Activated CD4-positive, alpha-beta memory T cell treated with anti-CD3 and anti-CD28 coated beads, Interleukin-2, amount 10 ng/mL, durations not matched to agents 7 days and 5 days (primary cell): ENCODE measurements at places on chromosomes 1 and 21. TPM values are rescaled to one million over a fixed set of nuclear protein-coding genes. Genes with fewer than 3 reads are reported as not detected.

GRCh38 chr1:9785406-9785805, 38.4 kb downstream of the CLSTN1 start:
- DNase-seq, result no peak
- H3K4me1 ChIP-seq, result peaks cover 54% of the 10 kb centered on the region
- no peaks in the 10 kb centered on the region for H3K27me3 ChIP-seq
- peaks cover 12% of the 10 kb centered on the region for H3K36me3 ChIP-seq
- H3K27ac ChIP-seq, result no peak overlapping the region

DNA sequence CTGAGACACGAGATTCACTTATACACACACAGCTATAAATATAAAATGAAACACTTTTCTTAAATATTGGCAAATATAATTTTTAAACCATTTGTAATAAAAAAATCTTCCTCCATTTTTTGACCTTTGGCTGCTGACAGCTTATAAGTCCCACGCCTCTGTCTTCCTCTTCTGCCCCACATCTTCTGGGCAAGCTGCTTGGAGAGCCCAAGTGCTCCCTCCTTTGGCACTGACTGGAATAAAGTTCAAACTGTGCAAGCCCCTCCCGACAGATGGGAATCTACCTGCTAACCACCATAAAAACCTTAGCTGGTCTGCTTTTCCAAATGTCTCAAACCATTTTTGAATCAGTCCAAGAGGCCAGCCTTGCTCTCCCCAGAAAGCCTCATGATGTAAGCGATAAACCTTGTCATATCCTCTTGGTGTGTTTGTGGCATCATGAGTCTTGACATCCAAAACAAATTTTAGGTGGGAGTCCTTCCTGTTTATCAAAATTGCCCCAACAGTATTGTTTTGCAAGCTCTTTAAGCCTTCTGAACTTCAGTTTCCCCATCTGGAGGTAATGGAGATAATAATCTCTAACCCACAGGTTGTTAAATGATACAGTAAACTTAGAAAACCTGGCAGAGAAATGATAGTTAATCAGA, 99.8 kb downstream of the SNX7 start:
- H3K4me1 ChIP-seq, result peaks cover 7% of the 10 kb centered on the region
- no peak overlapping the region for H3K27ac ChIP-seq
- DNase-seq, result no peak
- no peaks in the 10 kb centered on the region for H3K27me3 ChIP-seq
- no peaks in the 10 kb centered on the region for H3K36me3 ChIP-seq
- no peak overlapping the region for H3K4me3 ChIP-seq

DNA sequence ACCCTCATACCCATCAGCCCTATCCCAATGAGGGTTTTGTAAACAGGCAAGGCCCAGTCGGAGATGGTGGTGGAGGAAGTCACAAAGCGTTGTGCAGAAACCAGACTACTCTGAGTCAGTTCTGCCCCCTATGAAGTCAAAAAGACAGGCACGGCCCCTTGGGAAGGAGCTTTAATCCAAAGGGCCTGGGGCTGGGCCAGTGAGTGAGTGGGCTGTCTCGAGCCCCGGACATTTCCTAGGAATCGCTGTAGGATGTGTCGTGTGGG, 442 bp upstream of the AHCYL1 start:
- H3K36me3 ChIP-seq, result peaks cover 15% of the 10 kb centered on the region
- H3K4me1 ChIP-seq, result peaks cover 41% of the 10 kb centered on the region
- H3K4me3 ChIP-seq, result peak overlapping the region; percentile 99
- peak overlapping the region; percentile 84 for H3K27ac ChIP-seq
- DNase-seq, result no peak
- H3K27me3 ChIP-seq, result peaks cover 6% of the 10 kb centered on the region

DNA sequence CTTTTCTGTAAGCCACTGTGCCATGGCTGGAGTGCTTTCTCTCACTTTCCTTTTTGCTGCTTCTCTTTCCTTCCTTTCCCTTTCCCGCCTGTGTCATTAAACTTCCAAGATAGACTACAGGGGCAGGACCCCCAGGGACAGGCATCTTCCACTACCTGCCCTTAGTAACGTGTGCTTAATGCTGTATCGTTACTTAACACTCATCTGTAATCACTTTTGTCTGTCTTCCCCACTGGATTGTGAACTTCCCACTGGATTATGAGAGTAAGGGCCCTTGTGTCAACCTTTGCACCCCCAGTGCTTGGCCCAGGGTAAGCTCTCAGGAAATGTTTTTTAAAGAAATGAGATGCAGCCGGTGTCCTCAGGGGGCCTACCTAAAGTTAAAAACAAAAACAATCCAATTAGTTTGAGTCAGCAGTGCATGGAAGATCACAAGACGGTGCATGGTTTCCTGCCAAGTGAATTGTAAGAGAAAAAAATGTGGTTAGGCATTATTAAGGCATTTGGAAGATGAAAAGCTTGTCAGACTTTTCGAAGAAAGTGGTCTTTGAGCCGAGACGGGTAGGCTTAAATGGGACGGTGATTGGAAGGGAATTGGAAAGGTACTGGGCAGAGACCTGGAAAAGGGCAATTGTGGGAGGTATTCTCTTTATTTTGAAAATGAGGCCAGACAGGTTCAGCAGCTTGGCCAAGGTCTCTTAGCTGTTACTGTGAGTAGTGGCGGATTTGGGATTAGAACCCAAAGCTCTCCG, 958 bp downstream of the LYPLAL1 start:
- peaks cover 30% of the 10 kb centered on the region for H3K36me3 ChIP-seq
- peak overlapping the region; percentile 93 for H3K27ac ChIP-seq
- peaks cover 43% of the 10 kb centered on the region for H3K4me1 ChIP-seq
- DNase-seq, result peak; percentile 23
- H3K27me3 ChIP-seq, result no peaks in the 10 kb centered on the region

GRCh38 chr1:3889936-3890335, 10.1 kb downstream of the C1orf174 start:
- peaks cover 24% of the 10 kb centered on the region for H3K4me1 ChIP-seq
- peaks cover 36% of the 10 kb centered on the region for H3K36me3 ChIP-seq
- no peak for DNase-seq

GRCh38 chr1:62307895-62308492, 11.2 kb downstream of the KANK4 start:
- no peak overlapping the region for H3K4me3 ChIP-seq
- no peak for DNase-seq
- H3K27me3 ChIP-seq, result peaks cover 14% of the 10 kb centered on the region
- H3K27ac ChIP-seq, result no peak overlapping the region

DNA sequence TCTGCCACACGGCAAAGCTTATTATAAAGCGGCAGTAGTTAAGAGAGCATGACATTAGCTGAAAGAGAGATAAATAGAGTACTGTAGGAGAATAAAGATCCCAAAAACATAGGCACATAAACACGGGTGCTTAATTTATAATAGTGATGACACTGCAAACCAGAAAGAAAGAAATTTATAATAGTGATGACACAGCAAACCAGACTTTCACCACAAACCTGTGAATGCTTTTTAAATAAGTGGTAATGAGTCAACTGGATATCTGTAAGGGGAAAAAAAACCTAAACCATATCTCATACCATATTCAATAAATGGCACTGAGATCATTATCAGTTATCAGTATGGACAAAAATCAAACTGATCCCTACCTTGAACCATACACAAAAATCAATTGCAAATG, 25.5 kb downstream of the USP1 start:
- no peak overlapping the region for H3K4me3 ChIP-seq
- H3K36me3 ChIP-seq, result peaks cover 10% of the 10 kb centered on the region
- no peaks in the 10 kb centered on the region for H3K27me3 ChIP-seq
- peaks cover 4% of the 10 kb centered on the region for H3K4me1 ChIP-seq
- H3K27ac ChIP-seq, result no peak overlapping the region

- peak overlapping the region; percentile 99 for H3K27ac ChIP-seq
- DNase-seq, result peak; percentile 79
- peaks cover 21% of the 10 kb centered on the region for H3K36me3 ChIP-seq
- H3K4me3 ChIP-seq, result peak overlapping the region; percentile 92
- no peaks in the 10 kb centered on the region for H3K27me3 ChIP-seq
Measured at GRCh38 chr1:160261556-160261892, 825 bp downstream of the DCAF8 start.

GRCh38 chr1:147168626-147169058, 3.6 kb downstream of the PRKAB2 start:
- no peak overlapping the region for H3K27ac ChIP-seq
- peaks cover 30% of the 10 kb centered on the region for H3K36me3 ChIP-seq
- H3K27me3 ChIP-seq, result no peaks in the 10 kb centered on the region
- peaks cover 33% of the 10 kb centered on the region for H3K4me1 ChIP-seq
- DNase-seq, result no peak

DNA sequence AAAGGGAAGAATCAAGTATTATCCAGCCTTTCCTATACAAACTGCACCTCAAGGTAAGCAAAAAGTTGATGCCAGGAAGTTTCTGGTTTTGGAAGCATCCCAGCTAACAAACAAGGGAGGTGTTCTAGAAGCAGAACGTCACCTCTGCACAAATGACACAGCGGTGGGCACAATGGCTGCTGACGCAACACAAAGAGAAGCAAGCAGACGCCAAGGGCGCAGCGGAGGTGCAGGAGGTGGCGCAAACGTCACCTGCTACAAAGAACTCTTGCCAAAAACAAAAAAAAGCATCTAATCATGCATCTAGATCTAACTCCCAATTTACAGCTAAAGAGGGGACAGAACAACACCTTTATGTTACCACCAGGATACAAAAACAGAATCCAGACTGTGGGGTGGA, 88.5 kb downstream of the NPHP4 start:
- H3K4me1 ChIP-seq, result peaks cover 5% of the 10 kb centered on the region
- no peak for DNase-seq
- no peak overlapping the region for H3K4me3 ChIP-seq
- H3K27ac ChIP-seq, result no peak overlapping the region
- no peaks in the 10 kb centered on the region for H3K27me3 ChIP-seq

DNA sequence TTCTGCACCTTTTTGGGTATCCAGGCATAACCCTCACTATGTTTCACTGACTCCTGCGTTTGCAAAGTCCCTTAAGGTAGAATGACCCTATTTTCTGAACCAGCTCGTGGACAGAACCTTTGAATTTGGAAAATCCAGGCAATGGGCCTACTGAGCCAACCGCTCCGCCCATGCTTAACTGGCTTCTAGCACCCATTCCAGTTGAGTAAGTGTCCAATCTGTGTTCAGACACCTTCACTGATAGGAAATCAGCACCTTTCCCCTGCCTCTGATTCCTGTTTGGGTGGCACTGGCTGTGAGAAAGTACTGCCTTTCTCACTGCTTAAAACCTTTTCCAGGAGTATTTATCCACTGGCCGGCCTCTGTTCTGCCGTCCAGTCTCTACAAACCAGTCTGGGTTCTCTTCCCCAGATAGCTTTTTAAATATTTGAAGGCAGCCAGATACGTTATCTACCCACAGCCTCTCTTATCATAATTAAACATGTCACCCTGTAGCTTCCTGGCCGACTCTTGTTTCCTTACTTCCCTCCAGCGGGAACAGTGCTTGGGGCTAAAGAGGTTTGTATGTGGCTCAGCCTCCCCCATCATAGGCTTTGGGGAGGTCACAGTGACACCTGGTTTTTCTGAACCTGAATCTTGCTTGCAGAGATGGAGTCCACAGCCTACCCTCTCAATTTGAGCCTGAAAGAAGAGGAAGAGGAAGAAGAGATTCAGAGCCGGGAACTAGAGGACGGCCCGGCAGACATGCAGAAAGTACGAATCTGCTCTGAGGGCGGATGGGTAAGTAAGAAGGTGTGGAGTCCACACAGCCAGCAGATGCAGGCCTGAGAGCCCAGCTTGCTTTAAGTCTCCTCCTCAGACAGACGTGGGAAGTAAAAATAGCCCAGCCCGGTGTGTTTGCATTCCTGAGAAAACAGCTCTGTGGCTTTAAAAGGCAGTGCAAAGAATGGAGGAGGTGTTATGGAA, 1.3 kb downstream of the POGK start:
- peak overlapping the region; percentile 82 for H3K4me3 ChIP-seq
- H3K27me3 ChIP-seq, result peaks cover 2% of the 10 kb centered on the region
- DNase-seq, result no peak
- peaks cover 48% of the 10 kb centered on the region for H3K4me1 ChIP-seq
- H3K27ac ChIP-seq, result peak overlapping the region; percentile 73

GRCh38 chr1:198212675-198213074, 55.9 kb downstream of the NEK7 start:
- H3K4me3 ChIP-seq, result no peak overlapping the region
- no peaks in the 10 kb centered on the region for H3K27me3 ChIP-seq
- H3K27ac ChIP-seq, result no peak overlapping the region
- H3K36me3 ChIP-seq, result peaks cover 46% of the 10 kb centered on the region
- DNase-seq, result no peak

GRCh38 chr1:13498553-13498952, 15.2 kb downstream of the LRRC38 start:
- H3K27ac ChIP-seq, result no peak overlapping the region
- H3K4me1 ChIP-seq, result no peaks in the 10 kb centered on the region
- H3K4me3 ChIP-seq, result no peak overlapping the region
- no peak for DNase-seq
- no peaks in the 10 kb centered on the region for H3K36me3 ChIP-seq

DNA sequence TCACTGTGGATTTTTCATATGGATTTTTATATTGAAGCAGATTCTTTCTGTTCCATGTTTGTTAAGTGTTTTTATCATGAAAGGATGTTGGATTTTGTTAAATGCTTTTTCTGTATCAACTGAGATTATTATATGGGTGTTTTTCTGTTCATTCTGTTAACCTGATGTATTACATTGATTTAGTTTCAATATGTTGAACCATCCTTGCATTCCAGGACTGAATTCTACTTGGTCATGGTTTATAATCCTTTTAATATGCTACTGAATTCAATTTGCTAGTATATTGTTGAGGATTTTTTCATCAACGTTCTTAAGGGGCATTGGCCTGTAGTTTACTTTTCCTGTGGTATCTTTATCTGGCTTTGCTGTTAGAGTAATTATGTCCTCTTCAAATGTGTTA, 55.8 kb downstream of the CCDC30 start:
- no peak for DNase-seq
- no peaks in the 10 kb centered on the region for H3K27me3 ChIP-seq
- no peak overlapping the region for H3K4me3 ChIP-seq
- H3K27ac ChIP-seq, result no peak overlapping the region
- peaks cover 13% of the 10 kb centered on the region for H3K36me3 ChIP-seq

DNA sequence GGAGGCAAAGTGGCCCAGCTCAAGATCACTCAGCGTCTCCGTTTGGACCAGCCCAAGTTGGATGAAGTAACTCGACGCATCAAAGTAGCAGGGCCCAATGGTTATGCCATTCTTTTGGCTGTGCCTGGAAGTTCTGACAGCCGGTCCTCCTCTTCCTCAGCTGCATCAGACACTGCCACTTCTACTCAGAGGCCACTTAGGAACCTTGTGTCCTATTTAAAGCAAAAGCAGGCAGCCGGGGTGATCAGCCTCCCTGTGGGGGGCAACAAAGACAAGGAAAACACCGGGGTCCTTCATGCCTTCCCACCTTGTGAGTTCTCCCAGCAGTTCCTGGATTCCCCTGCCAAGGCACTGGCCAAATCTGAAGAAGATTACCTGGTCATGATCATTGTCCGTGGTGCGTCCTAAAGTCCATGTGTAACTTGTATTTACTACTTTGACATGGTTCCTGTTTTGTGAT, 2.7 kb downstream of the RBM15 start:
- H3K4me3 ChIP-seq, result no peak overlapping the region
- peaks cover 74% of the 10 kb centered on the region for H3K4me1 ChIP-seq
- no peaks in the 10 kb centered on the region for H3K27me3 ChIP-seq

Gene TRIM45
- 0.55 TPM for total RNA-seq

Gene PGLYRP4
- total RNA-seq, result not detected

Gene OR2T29
- not detected for total RNA-seq

Gene GPR61
- total RNA-seq, result 0.53 TPM

Gene S100A6
- 781 TPM for total RNA-seq
